ENCODE measurements at places on chromosomes 16 and 17.
A peak's percentile ranks its signal among the peaks of the same experiment; 100 is the strongest.

DNA sequence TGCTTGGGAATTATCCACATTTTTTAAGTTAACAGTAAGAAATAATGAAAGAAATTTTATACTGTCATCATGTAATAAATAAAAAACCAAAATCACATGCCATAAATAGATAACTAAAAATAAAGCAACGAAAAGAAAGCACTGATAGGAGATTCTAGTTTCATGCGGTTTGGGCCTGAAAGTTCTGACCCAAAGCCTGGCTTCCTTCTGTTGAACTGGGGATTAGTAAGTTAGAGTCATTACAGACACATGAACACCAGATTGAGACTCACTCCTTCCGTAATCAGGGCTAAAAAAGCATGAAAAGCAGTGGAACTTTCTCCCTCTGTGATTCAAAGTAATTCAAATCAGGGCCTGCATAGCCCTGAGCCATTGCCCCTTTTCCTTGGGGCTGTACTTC is 13.2 kb upstream of the SLC6A2 start:
- no peak for DNase-seq

DNA sequence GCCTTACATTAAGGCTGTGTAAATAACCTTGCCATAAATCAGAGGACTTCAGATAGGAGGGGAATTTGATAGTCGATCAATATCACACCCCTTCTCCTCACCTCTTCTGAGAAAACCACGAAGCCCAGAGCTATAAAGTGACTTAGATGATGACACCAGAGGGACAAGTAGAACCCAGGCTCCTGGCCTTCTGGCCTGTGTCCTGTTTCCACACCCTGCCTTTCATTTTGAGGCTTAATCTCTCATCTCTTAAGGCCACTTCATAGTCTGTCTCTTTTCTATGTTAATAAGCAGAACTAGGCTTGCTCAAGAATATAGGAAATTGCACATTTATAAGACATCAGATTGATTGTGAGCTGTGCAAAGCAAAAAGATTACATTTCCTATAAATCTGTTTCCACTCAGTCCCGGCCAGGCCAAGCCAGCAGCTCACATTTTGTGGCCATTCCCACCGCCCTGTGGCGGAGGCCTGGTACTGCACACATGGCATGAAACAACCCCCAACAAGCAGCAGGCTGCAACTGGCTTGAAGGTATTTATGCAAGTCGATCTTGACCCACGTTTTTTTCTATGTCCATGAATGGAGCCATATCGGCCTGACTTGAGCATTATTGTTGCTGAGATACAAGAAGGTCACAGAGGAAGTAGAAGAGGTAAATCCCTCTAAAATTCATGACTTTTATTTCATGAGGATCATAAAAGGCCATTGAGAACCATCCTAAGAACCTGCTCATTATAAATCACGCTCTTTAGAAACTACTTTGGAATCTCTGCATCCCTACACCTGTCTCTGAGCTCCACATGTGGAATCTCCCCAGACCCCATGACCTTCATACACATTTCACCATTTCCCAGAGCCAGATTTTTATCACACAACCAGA is 93.7 kb downstream of the PMP22 start:
- no peak for DNase-seq

GRCh38 chr16:3188925-3189825 is 1.2 kb downstream of the OR1F1 start:
- no peak for DNase-seq

DNA sequence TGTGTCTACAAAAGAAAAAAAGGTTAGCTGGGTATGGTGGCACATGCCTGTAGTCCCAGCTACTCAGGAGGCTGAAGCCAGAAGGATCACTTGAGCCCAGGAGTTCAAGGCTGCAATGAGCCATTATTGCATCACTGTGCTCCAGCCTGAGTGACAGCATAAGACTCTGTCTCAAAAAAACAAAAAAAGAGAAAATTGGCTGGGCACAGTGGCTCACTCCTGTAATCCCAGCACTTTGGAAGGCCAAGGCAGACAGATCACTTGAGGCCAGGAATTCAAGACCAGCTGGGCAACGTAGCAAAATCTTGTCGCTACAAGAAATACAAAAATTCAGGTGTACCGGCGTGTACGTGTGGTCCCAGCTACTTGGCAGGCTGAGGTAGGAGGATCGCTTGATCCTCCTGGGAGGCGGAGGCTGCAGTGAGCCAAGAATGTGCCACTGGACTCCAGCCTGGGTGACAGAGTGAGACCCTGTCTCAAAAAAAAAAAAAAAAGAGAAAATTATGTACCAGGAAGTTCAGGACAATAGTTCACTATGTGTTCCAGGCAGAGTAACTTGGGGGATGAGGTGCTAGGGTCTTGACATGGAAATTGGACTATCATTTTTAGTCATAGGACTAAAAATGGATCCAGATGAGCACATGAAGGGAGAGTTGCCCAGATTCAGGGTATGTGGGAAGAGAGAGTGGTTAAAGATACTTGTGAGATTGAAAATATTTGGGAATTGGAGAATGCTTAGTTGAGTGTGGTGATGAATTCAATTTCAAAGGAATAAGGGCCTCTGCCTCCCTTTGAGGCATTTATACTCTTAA is 11.0 kb downstream of the ALDH3A2 start:
- no peak for DNase-seq

DNA sequence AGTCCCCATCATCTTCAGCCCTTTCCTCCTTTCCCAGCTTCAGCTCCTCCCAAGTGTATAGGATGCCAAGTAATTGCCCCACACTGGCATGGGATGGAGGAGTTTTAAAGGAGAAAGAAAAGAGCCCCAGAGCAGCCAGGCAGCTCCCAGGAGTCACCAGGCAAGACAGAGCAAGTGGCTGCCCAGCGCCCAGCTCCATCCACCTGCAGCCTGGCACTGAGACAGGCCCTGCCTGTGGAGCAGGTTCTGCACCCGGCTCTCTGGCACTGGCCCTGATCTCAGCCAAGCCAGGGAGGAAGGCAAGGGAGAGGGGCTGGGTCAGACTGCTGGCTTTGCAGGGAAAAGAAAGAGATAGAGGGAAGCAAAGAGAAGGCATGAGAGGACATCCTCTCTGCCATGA is 21.7 kb downstream of the FOXN1 start:
- no peak for DNase-seq

DNA sequence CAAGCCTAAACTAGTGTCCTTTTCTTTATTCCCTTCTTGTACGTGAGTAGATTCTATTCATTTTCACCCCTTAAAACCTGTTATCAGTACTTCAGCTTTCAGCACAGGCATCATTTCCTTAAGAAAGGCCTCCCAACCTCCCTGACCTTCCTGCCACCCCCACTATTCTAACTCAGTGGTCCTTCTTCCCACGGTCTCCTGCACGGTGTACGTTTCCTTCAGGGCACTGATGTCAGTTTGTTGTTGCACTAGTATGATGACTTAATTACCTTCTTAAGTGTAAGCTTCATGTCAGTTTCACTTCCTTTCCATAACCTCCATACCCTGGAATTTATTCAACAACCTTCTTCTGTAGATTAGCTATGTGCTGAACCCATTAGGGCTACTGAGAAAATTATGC is 484.2 kb downstream of the HS3ST4 start:
- no peak for DNase-seq

GRCh38 chr16:53816211-53816836 is 112.4 kb downstream of the FTO start:
- no peak for DNase-seq

- DNase-seq, result no peak
These were observed 77.7 kb downstream of the MRM3 start for GRCh38 chr17:859824-860195.

DNA sequence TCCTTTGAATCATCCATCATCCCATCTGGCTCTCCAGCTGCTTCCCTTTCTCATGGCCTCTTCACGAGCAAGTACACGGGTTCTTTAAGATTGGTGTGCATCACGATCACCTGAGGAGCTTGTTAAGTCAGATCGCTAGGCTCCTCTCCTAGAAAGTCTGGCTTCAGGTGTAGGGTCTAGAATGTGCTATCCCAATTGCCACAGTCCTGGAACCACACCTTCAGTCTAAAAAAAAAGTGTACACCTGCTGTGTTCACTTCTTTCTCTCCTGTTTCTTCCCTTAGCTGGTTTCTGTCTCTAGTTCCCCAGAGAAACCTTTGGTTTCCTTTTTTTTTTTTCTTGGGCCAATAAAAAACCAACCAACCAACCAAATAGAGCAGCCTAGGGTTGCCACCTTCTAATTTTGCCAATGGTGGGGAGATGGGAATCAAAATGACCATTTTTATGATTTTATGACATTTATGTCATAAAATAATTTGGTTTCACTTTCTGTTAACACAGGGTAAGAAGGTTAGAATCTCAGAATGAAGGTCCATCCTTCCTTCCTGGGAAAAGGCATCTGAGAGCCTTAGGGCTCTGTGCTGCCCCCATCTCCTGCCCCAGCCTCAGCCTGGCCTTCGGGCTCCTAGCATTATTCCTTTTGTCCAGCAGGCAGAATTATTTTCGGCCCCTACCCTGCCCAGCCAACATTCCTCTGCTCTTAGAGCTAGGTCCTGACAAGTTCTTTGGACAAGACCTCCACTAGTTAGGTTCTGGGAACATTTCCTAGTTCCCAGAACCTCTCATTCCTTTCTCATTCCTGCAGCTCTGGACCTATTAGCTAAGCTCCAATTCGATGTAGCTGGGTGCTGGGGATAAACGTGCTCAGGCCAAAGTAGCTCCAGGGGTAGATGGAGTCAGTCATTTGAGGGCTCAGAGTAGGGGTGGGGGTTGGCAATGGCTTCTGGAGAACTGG is 1.9 kb upstream of the GGT6 start:
- DNase-seq, result no peak

DNA sequence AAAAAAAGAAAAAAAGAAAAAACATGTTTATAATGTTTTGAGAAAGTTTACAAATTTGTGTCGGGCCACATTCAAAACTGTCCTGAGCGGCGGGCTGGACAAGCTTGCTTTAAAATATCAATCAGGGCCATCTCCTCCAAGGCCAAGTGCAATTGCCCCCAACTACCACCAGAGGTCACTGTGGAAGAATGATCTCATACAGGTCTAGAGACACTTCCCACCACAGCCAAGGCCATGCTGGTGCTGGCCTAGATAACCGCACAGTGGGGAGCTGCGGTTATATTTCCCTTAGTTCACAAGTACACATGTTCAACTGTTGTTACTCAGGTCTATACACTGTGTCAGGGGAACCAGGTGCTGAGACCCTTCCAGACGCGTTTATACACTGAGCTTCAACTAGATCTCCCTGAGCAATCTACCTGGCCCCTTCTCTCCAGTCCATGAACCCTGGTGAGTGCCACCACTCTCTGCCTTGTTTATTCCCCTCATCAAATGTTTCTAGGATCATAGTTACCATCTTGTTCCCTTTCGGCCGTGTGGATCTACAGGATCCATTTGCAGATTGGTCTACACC is 83.8 kb upstream of the CCL2 start:
- DNase-seq, result peak; percentile 11

GRCh38 chr17:69344939-69345338 is 18.0 kb upstream of the ABCA5 start:
- DNase-seq, result no peak

DNA sequence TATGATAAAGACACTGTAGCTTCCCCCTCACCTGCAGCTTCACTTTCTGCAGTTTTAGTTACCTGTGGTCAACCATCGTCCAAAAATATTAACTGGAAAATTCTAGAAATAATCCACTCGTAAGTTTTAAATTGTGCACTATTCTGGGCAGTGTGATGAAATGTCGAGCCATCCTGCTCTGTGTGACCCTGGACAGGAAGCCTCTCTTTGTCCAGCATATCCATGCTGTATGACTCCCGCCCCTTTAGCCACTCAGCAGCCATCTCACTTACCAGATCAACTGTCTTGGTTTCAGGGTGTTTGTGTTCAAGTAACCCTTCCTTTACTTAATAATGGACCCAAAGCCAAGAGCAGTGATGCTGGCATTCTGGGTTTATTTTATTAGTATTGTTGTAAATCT is 56.1 kb downstream of the SIAH1 start:
- DNase-seq, result no peak

DNA sequence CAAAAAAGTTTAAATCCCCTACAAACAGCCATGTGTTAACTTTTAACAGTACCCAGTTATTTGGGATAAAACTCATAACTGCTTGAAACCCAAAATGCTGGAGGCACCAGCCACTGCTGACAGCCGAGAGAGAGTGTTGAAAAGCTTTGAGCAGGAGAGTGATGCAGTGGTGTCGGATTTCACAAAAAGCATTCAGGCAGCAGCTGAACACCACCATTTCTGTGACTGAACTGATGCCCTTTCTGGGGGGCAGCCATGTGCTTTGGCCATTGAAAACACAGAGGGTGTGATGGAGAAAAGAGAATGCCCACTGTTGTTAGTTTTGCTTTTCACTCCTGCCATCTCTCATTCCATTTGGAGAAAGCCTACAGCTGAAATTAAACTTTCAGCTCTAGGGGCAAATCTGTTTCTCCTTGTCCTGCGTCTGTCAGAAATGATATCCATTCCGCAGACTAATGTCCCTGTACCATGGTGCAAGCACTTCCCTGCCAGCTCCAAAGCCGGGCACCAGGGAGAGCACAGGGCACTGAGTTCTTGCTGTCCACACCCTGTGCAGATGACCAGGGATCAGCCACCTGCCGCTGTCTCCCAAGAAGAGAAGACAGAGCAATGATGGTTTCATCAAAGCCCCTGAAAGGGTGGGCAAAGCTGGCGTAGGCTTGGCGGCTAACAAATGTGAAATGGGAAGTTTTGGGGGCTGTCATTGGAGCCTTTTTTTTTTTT is 16.6 kb upstream of the MLYCD start:
- no peak for DNase-seq

GRCh38 chr17:44000141-44000860 is 4.1 kb upstream of the NAGS start:
- no peak for DNase-seq

GRCh38 chr17:42163113-42163512 is 8.3 kb upstream of the RAB5C start:
- no peak for DNase-seq

DNA sequence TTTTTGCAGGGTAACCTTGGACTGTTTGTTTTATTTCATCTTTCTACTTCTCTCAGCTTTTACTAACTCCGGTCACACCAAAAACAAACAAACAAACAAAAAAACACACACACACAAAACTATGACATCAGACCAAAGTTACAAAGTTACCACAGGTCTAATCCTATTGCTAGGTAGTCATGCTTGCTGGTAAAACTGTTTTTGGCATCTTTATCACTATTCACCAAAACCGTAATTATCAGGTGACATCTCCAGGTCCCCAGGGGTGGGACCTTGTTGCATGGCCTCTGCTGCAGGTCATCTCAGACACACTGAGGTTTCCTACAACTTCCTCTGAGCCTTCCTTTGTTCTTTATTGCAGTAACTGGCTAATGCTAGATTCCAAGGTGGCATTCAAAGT is 162.3 kb downstream of the ABCA8 start:
- DNase-seq, result no peak

GRCh38 chr17:37373530-37374159 is 2.1 kb upstream of the C17orf78 start:
- peak; percentile 31 for DNase-seq

- DNase-seq, result no peak
These were observed 112.7 kb downstream of the NPIPB5 start for GRCh38 chr16:22623351-22623781.
